Cerebellar nuclear complex (tissue), 1 donor: ENCODE measurements at places on chromosomes 11 and 22.
A peak's percentile ranks its signal among the peaks of the same experiment; 100 is the strongest.

- no peak for DNase-seq
These were observed 153.4 kb downstream of the LDLRAD3 start for GRCh38 chr11:36097219-36097650.

DNA sequence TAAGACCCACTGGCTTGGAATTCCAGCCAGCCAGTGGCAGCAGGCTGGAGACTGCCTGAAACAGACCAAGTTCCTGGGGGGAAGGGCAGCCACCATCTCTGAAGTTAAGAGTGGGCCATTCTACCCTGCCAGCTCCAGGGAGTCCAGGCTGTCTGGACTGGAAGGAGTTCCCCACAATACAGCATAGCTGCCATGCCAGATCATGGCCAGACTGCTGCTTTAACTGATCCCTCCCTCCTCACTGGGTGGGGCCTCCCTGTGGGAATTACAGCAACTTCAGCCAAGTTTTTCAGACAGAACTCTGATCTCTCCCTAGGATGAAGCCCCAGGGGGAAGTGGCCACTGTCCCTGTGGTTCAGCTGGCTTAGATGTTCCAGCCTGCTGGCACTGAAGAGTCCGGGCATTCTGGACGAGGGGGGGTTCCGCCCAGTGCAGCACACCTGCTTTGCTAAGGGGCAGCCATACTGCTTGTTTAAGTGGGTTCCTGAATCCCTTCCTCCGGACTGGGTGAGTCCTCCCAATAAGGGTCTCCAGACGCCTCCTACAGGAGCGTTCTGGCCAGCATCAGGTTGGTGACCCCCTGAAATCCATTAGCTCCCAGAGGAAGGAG lies 455.4 kb downstream of the DLG2 start:
- DNase-seq, result no peak

DNA sequence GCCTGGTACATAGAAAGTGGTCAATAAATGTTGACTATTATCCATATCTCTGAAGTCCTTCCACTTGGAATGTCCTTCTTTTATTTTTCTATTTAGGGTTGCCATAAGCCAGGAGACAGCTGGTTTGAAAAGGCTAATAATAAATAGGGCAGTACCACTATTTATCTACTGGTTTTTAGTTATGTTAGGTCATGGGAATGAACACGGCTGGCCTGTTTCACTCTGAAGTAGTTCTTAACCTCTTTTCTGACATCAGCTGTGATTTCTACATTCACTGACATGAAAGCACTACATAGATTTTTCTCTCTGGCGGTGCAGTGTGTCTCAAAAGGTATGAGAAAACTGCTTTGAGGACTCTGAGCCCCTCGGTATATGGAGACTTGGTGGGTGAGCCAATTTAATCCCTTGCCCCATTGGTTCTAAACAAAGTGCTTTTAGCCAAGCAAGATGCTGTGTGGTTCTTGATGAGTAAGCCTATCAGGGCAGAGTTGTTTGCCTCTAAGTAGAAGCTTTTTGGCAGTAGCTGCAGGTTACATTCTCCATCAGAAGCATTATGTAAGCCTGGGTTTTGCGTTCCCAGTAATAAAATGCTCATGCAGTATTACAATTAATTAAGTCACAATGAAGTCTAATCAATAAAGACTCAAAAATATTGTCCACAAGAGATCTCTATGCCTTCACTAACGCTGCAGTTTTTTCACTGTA lies 48.7 kb upstream of the APOA1 start:
- peak; percentile 22 for DNase-seq

DNA sequence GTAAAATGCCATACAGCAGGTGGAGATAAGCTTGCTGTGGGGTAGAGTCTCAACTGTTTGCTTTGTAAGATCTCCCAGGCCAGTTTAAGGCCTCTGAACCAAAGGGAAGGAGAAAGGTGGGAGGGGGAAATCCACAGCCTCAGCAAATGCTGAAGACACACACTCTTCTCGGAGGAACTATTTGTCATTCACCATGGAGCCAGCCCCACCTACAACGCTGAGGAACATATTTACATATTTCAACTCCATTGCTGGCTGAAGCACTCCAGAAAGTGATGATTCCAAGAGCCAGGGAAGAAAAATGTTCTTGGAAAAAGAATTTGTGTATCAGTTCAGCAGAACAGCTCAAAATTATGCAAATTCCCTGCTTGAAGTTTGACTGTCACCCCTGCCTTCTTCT lies 6.5 kb downstream of the TENM4 start:
- no peak for DNase-seq

GRCh38 chr22:46626911-46627805 lies 7.0 kb downstream of the GRAMD4 start:
- DNase-seq, result no peak

DNA sequence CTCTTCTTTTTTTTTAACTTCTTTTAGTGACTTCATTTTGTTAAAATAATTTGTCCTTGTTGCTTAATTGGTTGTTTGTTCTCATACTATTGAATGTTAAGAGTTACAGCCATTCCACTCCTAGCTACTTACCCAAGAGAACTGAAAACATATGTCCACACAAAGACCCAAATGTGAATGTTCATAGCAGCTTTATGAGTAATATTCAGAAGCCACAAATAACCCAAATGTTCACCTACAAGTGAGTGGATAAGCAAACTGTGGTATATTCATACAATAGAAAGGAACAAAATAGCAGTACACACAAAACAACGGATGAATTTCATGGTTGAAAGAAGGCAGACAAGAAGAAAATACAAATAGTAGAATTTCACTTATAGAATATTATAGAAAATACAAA lies 1.4 kb upstream of the OR4D11 start:
- DNase-seq, result no peak

- DNase-seq, result no peak
These were observed 1.7 kb downstream of the ZBTB16 start for GRCh38 chr11:114061048-114061680.

DNA sequence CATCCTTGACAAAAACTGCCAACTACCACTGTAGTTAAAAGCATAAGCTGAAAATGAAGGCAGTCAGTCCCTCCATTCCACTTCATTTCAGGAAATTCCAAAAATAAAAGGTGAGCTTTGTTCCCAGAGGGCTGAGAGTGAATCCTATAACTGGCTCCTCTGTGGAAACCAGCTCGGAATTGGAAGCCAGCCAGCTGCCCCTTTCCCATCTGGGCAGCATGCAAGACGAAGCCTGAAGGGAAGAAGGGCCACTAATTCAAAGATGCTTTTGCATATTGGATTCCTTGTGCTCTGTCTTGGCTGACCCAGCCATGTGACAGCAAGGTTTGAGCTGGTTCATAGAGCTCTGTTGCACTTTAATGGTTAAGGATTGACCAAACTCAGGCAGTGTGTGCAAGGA lies 83.4 kb downstream of the ALX4 start:
- DNase-seq, result no peak

DNA sequence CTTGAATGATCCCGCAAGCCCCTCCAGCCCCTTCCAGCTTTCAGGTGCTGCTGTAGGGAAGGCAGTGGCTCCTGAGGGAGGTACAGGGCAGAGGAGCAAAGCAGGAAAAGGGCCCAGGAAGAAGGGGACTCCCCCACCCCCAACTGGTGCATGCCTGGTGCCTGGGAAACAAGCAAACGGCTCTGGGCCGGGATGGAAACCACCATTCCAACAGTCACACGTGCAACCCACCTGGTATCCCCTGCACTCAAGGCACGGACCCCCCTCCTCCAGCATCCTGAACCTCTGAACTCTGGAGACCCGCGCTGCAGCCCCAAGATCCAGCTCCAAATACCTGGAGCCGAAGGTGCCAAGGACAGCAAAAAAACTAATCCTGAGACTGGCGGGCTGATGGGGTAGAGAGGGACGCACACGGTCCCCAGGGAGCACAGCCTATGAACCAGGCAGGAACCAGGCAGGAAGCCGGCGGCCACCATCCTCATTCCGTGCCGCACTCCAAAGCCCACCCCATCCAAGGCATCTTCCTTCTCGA lies 537 bp downstream of the SCN4B start:
- no peak for DNase-seq

DNA sequence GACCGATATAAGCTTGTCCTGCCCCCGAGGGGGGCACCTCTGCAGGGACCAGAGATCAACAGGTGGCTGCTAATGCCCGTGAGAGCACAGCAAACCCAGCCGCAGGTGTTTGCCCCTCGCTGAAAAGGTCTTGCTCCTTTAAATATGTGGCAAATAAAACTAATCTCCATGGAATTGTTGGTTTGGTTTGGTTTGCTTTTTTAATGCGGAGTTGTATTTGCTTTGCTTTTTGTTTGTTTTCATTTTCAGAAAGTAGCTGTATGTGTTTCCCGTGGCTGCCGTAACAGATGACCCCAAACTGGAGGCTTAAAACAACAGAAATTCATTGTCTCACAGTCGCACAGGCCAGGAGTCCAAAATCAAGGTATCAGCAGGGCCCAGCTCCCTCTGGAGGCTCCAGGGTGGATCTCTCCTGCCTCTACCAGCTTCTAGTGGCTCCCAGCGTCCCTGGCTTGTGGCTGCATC lies 93.0 kb downstream of the CELSR1 start:
- DNase-seq, result no peak

- DNase-seq, result no peak
These were observed 92.4 kb downstream of the PICALM start for GRCh38 chr11:85976525-85976924.

GRCh38 chr11:107683807-107684206 lies 28.0 kb downstream of the SLN start:
- no peak for DNase-seq

GRCh38 chr22:32515084-32515483 lies 40.5 kb downstream of the FBXO7 start:
- no peak for DNase-seq

GRCh38 chr11:76023236-76024068 lies 182.8 kb downstream of the WNT11 start:
- DNase-seq, result no peak

GRCh38 chr22:23182309-23183060 lies 2.2 kb downstream of the BCR start:
- DNase-seq, result no peak

GRCh38 chr22:31243339-31244045 lies 31.4 kb downstream of the LIMK2 start:
- DNase-seq, result no peak

GRCh38 chr11:28505232-28505631 lies 397.0 kb downstream of the METTL15 start:
- DNase-seq, result no peak

- DNase-seq, result no peak
These were observed 44.8 kb downstream of the PRR5L start for GRCh38 chr11:36340897-36341296.

DNA sequence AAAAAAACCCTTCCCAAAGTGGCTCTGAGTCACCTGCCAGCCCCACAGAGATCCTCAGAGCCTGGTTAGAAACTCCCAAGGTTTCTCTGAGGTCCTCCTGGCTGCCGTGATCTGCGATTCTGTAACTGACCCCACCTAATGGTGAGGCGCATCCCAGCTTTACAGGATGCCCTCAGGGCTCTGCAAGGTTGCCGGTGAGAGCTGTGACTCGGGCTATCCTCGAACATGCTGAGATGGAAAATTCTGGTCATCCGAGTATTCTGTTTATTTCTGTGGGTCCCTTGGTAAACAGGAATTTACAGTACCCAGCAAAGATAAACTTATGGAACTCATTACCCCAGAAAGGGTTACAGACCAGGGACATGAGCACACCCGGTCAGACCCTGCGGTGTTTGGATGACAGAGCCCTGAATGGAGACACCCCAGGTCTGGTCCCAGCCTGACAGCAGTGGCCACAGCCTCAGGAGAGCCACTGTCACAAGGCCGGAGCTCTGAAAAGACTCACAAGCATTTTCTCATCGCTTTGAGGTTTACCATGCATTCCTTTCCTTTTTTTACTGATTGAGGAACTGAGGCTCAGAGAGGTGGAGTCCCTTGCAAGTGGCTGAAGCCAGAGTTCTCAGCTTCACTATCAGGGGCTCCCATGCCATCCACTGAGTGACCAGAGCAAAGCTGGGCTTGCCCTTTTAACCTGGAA lies 22.2 kb downstream of the LIF start:
- no peak for DNase-seq

DNA sequence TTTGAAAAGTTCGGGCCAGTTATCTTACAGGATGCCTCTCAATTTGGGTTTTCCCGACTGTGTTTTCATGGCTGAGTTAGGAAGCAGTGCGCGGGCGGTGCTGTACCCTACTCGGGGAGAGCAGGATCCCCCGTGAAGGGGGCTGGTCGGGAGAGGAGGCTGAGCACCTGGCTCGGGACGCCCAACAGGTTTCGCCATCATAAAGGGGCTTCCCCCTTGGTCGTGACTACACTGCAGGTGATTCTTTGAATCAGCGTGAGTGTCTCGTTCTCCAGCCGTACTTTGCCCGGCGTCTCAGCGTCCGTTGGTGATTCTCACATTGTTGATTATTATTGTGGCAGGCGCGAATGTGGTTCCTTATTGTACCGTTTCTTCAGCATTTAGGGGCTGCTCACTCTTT lies 46.6 kb downstream of the ST14 start:
- DNase-seq, result no peak

GRCh38 chr11:57343825-57344224 lies 5.7 kb downstream of the P2RX3 start:
- DNase-seq, result no peak

- DNase-seq, result no peak
These were observed 14.0 kb upstream of the NRGN start for GRCh38 chr11:124725719-124726105.

DNA sequence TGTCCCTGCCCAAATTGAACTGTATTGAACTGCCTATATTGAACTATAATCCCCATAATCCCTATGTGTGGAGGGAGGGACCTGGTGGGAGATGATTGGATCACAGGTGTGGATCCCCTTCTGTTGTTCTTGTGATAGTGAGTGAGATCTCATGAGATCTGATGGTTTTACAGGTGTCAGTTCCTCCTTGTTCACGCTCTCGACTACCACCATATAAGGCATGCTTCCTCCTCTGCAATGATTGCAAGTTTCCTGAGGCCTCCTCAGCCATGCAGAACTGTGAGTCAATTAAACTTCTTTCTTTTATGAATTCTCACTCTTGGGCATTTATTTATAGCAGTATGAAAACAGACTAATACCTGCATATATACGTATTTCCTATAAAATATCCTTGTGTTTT lies 206.5 kb upstream of the PDGFD start:
- no peak for DNase-seq

DNA sequence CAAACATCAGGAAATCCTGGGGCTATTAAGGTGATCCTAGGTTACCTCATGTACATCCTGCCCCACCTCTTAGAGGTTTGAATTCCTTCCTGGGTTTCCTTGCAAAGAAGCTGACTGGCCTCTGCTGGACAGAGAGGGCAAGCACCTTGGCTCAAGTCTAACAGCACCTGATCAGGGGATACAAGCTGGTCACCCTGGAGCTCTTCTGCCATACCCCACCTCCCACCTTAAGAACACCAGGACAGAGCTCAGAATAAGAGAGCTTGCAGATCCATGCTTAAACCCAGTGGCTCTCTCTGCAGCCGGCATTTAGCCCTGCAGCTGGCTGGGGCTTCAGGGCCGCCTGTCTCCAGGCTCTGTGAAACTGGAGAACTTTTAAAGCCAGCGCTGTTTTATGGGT lies 386.6 kb upstream of the NARS2 start:
- DNase-seq, result no peak

DNA sequence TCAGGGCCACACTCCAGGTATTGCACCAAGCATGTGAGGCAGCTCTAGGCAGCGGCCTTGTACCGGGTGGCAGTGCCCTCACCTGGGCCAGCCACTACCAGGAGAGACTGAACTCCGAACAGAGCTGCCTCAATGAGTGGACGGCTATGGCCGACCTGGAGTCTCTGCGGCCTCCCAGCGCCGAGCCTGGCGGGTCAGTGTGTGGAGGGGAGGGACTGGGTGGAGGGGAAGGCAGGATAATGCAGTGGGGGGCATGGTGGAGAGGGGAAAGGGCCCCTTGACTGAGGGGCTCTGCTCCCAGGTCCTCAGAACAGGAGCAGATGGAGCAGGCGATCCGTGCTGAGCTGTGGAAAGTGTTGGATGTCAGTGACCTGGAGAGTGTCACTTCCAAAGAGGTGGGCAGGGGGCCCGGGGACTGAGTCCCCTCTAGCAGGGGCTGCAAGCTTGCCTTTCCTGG lies 4.2 kb downstream of the SSH3 start:
- DNase-seq, result no peak
